Esophagus squamous epithelium (tissue), 5 donors: ENCODE measurements at places on chromosomes 12 and 14.

- DNase-seq, result no peak
Observed at GRCh38 chr12:121822393-121823100, 18.7 kb downstream of the SETD1B start.

GRCh38 chr12:76311796-76312195, 36.4 kb downstream of the BBS10 start:
- DNase-seq, result no peak

DNA sequence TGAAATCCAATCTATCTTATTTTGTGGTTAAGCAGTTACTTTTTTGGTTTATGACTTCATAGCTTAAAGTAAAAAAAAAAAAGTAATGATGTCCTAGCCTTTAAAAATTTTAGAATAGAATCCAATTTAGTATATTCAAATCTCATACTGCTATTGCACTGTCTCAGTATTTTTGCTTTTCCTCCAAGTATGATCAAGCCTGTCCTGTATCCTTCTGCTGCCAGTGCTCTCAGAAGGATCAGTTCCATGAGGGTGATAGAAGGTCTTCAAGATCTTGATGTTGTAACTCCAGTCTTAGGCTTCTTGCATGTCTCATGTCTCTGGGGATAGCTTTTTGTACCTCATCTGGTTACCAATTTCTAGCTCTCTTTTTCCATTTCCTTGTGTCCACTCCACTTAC, 324.2 kb upstream of the FAR2 start:
- no peak for DNase-seq

- DNase-seq, result no peak
Observed at GRCh38 chr14:26404927-26405326, 192.9 kb downstream of the NOVA1 start.

GRCh38 chr12:84073401-84073800, 839.2 kb downstream of the SLC6A15 start:
- DNase-seq, result no peak

DNA sequence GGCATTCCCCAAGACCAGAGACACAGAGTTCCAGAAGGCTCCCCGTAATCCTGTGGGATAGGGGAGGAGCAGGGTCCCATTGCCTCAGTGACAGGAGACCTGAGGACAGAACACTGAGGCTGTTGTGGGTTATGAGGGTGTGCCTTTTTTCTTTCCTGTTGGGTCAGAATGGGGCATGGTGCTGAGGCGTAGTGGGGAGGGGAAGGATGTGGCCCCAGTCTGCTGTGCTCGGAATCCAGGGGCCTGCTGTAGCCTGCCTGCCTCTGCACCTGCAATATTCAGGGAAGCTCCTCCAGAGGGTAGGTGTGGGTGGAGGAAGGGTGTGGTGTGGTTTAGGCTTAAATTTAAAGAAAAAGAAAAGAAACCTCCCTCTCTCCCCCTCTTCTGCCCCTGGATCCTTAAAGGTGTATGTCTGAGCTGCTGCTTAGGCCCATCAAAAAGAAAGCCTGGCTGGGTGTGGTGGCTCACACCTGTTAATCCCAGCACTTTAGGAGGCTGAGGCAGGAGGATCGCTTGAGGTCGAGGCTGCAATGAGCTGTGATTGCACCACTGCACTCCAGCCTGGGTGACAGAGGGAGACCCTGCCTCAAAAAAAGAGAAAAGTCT, 18.7 kb downstream of the PLEKHG3 start:
- no peak for DNase-seq

DNA sequence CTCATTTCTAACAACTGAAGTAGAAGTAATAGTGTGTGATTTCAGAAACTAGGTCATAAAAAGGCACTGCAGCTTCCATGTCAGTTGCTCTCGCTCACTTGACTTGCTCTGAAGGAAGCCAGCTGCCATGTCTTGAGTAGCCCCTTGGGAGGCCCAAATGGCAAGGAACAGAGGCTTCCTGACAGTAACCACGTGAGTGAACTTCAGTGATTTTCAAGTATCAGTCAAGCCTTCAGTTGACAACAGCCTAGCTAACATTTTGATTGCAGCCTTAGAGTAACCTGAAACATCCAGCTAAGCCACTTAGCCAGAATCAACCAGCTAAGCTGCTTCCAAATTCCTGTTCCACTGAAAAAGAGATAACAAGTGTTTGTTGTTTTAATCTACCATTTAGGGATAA, 26.7 kb downstream of the TOGARAM1 start:
- no peak for DNase-seq
